ENCODE measurements at places on chromosomes 11 and 22.

DNA sequence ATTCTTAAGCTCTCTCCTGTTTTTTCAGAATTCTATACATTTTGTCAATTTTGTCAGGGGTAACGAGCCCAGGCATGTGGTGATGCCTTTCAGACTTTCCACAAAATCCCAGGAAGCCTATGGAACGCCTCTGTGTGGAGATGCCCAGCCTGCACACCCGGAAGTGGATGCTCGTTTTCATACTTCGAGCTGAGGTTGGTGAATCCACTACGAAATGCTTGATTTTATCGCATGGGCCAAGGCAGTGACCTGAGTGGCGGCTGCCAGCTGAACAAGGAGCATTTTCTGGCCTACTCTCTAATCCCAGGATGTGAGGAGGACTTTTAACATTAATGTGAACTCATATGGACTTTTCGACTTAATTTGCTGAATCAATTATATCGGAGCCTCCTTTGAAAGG lies 426.7 kb upstream of the B3GAT1 start:
- no peak for DNase-seq

DNA sequence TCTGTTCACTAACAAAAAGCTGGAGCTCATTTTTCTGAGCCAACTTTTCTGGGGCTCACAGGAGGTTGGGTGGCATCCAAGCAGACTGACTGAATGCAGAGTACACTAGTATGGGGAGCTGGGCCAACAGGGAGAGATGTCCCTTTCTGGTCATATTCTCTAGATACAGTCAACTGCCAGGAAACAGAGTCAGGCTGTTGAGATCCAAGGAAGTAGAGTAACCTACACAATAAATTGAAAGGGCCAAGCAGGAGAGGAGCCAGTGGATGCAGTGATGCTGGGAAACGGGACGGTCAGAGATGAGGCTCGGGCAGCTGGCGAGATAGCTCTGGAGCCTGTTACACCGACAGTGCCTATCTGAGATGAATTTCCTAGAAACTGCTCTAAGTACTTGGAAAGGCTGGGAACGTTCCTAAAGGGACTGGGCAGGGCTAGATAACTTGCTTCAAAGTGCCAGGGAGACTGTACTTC lies 71.1 kb downstream of the LARGE2 start:
- DNase-seq = no peak

- no peak for DNase-seq
Observed at GRCh38 chr22:48395201-48395600, 1432.5 kb downstream of the BRD1 start.

- no peak for DNase-seq
Observed at GRCh38 chr11:36240801-36241200, 48.4 kb downstream of the COMMD9 start.

DNA sequence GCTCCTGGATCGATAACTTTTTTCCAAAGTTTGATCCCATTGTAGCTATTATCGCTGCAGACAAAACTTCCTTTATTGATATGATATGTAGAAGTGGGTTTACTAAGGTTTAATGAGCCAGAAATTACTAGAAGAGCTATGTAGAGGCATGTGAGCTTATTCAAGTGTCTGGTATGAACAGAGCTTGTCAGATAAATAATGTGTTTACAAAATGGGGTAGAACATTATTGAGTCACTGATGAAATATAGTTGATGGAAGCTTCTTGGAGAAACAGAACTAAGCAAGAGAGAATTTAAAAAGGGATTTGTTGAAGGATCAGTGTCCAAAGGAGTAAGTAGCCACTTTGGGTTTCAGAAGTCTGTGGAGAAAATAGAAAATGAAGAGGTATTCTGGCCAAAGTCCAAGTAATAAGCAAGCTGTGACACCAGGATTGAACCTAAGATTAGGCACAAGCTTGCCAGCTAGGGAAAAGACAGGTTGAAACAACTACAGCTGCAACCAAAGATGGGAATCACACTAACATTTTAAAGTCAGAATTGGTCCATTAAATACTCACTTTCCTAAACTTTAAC lies 104.3 kb downstream of the MAML2 start:
- no peak for DNase-seq

DNA sequence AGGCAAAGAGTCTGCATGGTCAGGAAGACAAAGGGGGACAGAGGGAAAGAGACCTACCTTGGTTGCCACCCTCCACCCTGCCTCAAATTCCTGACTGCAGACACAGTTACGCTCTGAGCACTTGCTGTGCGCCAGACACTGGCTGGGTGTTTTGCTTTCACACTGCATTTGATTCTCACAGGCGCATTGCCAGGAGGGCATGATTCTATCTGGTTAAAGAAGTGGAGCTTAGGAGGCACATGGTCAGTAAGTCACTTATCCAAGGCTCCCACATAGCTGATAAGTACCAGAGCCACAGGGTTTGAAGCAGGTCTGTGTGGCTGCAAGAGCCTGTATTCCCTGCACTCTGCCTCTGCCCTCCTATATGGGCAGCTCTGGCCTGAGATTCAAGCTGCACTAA lies 103.9 kb downstream of the TIMP3 start:
- no peak for DNase-seq

GRCh38 chr11:119340335-119341221 lies at the start of gene C1QTNF5:
TSS of gene C1QTNF5 (minus strand) at chr11:119340883. CDS start at chr11:119340397, 486 bp downstream.
- DNase-seq = no peak

DNA sequence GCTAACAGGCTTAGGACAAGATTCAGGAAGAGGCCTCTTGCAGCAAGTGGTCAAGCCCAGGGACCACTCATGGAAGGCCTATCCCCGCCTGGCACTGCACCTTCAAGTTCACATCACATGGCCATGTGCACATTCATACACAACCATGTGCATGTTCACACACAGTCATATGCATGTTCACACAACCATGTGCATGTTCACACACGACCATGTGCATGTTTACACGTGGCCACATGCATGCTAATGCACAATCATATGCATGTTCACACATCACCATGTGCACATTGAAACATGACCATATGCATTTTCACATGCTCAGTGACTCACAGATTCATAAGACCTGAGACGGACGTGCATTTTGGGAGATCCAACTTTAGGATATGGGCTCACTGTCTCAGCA lies 28.7 kb upstream of the IL17RA start:
- no peak for DNase-seq

DNA sequence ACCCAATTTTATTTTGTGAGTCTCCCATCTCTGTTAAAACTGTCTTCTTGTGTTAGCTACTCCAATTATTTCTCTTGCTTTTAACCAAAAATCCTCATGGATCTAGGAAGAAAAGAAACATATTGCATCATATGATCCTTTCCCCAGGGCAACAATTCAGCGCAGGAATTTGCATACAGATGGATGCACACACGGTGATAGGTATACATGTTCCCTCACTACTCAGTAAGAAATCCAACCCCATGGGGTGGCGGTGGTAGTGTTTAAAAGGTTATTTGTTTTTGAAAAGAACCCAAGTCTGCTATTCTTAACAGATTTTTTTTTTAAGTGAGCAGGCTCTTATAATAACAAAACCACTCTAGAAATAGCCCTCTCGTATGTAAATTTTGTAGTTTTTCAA lies 4.2 kb upstream of the SYN3 start:
- DNase-seq = no peak

- DNase-seq = no peak
Observed at GRCh38 chr11:60910711-60911380, 3.1 kb upstream of the TMEM109 start.

DNA sequence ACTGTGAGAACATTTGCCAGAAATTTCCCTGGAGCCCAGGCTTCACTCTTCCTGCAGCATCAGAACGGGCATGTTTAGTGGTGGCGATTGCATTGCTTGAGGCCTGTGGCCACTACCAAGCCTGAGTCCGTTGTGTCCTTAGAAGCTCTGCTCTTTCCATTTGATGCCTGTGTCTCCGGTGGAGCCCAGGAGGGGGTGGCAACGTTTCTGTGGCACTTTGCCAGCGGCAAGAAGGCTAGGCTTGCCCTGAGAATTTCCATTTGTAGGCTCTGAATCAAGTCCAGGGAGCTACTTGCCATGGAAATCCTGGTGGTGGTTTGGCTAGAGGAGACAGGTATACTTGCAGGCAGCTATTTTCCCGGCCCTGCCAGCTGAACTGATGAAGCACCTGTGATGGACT lies 47.1 kb downstream of the ADAMTS8 start:
- no peak for DNase-seq

- DNase-seq = no peak
Observed at GRCh38 chr11:1207401-1208143, 15.3 kb upstream of the MUC5B start.

- DNase-seq = no peak
Observed at GRCh38 chr11:36449561-36450096, 60.4 kb downstream of the TRAF6 start.

GRCh38 chr11:46560300-46560991 lies 33.4 kb downstream of the AMBRA1 start:
- no peak for DNase-seq

DNA sequence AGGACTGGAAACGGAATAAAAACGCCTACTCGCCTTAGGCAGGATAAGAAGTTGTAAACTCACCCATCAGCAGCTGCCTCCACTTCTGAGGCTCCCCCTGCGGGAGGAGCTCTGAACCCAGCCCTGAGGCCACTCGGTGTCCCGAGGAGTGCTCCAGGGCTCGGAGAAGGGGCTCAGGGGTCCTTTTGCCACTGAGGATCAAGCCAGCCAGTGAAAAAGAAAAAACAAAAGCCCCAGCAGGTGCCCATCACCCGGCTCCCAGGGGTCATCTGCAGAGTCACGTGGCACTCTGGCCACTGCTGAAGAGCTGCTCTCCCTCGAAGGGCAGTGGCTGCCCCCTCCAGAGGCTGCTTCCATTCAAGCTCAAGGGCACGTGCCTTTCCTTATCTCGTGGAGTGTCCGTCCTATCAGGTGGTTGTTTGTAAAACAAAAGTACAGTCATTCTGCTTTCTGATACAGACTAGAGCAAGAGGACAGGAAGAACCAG lies 29.0 kb downstream of the NUP50 start:
- no peak for DNase-seq

GRCh38 chr22:22731374-22731676 lies 86.9 kb downstream of the GGTLC2 start:
- no peak for DNase-seq

- DNase-seq = no peak
Observed at GRCh38 chr11:133263332-133263731, 269.0 kb downstream of the OPCML start.

GRCh38 chr11:119850822-119851409 lies 121.9 kb upstream of the NECTIN1 start:
- no peak for DNase-seq

- no peak for DNase-seq
Observed at GRCh38 chr11:118012083-118012669, 26.0 kb downstream of the IL10RA start.

DNA sequence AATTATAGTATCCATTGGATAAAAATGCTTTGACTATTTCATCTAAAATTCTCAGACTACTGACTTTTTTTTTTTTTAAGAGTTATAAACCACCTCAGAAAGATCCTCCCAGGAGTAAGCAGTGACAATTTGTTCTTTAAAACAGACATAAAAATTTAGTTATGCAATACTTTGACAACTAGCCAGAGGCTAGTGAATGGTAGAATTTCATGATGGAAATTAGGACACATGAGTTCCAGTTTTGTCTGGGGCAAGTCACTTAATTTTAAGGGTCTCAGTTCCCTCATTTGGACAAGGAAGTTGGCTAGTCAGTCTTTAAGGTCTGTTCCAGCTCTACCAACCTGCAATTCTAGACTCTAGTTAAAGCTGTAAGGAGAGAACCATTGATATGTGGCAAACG lies 2.9 kb downstream of the IL18 start:
- no peak for DNase-seq

DNA sequence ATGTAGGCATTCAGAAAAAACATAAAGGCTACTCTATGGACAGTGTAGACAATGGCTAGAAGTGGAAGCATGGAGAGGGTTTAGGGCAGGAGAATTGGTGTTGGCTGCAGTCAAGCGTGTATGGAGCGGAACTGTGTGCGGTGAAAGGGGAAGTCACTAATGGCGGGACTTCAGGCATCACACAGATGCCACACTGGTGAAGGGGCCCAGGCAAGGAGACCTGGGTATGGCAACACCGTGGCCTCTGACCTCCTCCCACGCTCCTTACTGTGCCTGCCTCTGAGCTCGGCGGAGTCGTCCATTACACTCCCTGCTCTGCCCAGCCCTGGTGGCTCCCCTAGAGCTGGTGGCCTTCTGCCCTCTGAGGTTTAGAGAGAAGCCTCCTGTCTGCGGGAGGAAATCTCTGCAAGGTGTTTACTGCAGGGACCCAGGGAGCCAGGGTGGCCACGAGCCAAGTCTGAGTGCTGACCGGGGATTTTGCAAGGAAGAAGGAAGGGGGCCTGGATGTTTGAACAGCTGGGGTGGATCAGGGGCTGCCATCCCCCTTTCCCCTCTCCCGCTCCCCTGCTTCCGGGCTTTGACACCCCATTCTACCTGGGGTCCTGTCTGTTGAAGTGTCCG lies 75.1 kb upstream of the TSPAN18 start:
- DNase-seq = no peak

DNA sequence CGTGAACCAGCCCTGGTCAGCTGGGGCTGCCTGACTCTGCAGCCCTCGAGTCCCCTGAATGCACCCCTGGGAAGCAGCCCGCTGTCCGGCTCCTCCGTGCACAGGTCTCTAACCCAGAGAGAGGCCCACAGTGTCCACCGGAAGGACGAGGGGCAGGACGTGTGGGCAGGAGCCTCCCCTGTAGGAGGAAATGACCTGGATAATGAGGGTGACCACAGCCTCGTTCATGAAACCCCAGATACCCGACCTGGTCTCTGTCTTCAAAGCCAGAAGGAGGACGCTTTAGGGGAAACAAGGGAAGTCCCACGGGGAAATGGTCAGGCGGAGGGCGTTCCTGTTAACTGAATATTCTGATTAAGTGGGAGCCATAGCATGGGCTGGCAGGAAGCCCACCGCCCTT lies 23.3 kb downstream of the LIF start:
- no peak for DNase-seq

- DNase-seq = no peak
Observed at GRCh38 chr11:45659818-45660160, 5.6 kb downstream of the CHST1 start.

DNA sequence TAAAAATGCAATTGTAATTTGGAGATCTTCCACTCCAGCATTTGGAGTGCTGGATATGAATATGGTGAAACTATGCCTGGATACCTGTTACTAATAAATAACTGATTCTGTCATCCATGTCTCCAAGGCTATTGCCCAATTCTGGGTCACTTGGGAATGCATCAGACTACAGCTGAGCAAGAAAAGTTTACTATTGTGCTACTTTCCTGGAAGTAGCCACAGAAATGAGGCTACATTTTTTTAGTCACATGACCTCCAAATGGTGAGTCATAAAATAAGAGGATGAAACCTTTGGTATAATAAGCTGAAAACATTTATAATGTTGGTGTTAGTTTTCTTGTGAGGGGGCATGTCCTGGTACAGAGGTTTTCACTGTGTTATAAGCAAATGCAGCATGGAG lies 44.4 kb downstream of the DCDC1 start:
- DNase-seq = no peak

- no peak for DNase-seq
Observed at GRCh38 chr11:3685923-3686322, 14.7 kb upstream of the CHRNA10 start.

GRCh38 chr22:45918459-45919370 lies 58.2 kb downstream of the WNT7B start:
- DNase-seq = no peak

GRCh38 chr22:17638182-17638431 lies 450 bp upstream of the BCL2L13 start:
- no peak for DNase-seq

GRCh38 chr22:30420347-30421125 lies 5.0 kb upstream of the MTFP1 start:
- DNase-seq = no peak

Data from stimulated activated CD4-positive, alpha-beta T cell treated with anti-CD3 and anti-CD28 coated beads, Interleukin-15, amount 100 ng/mL, for 1 hour (primary cell).